ENCODE measurements at places on chromosomes 11 and 22. TPM values are rescaled to one million over a fixed set of nuclear protein-coding genes. Genes with fewer than 3 reads are reported as not detected.
A peak's percentile ranks its signal among the peaks of the same experiment; 100 is the strongest.

ADAMTS8 gene
- 18.3 TPM for polyA plus RNA-seq

DNA sequence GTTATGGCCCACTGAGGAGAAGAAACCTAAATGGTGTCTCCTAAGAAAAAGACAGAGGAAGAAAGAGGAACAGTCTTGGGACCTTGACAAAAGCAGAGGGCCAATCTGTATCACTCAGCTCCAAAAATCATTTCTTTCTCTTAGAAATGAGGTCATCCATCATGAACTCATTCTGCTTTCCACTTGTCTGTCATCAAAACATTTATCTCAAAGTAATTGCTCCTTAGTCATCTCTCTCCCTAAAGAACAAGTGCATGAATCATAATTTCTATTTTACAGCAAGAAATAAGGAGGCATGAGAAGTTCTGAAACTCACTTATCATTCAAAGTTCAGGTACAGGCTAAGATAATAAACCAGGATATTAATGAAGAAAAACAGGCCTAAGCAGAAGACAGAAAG lies 375.6 kb downstream of the KCNA4 start:
- no peaks in the 10 kb centered on the region for H3K36me3 ChIP-seq
- no peaks in the 10 kb centered on the region for H3K27me3 ChIP-seq
- DNase-seq = no peak
- H3K4me1 ChIP-seq = no peaks in the 10 kb centered on the region

CEP126 gene
- 1.7 TPM for polyA plus RNA-seq

ESAM gene
- 77.7 TPM for polyA plus RNA-seq

- no peaks in the 10 kb centered on the region for H3K27me3 ChIP-seq
- no peaks in the 10 kb centered on the region for H3K36me3 ChIP-seq
- H3K4me3 ChIP-seq = peak within 1 kb of the TSS; percentile 60
Observed at GRCh38 chr11:44726283-44727113, at the start of gene TSPAN18. TSS of gene TSPAN18 (plus strand) at chr11:44726962. CDS start at chr11:44906417, 179,455 bp downstream.

DNA sequence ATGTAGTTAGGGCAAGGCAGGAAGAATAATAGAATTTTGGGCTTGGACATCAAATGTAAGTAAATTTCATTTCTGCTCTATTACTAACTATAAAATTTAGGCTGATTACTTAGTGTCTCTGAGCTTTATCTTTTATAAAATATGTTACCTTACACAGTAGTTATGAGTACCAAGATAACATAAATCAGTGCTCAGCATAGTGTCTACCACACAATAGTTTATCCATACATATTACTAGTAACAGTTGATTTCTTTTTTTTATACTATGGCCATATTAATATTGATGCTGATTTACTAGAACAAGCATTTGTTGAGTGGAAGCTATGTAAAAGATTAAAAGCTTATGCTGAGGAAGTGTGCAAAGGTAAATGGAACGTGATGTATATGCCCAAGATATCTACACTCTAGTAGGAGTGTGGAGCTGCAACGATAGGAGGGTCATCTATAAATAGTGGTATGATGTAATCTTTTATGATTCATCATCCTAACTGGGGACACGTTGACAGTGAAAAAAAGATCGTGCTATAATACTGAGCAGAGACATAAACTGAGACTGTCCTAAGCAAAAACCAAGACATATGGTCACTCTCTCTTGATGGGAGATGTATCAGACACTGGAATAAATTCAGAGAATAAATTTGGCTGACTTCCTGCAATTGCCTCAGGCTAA lies 8.7 kb upstream of the SLC5A12 start:
- no peak for DNase-seq
- no peak overlapping the region for H3K27ac ChIP-seq
- H3K36me3 ChIP-seq = no peaks in the 10 kb centered on the region
- H3K4me1 ChIP-seq = no peaks in the 10 kb centered on the region
- no peaks in the 10 kb centered on the region for H3K27me3 ChIP-seq

AQP11 gene
- polyA plus RNA-seq = 0.22 TPM

NCR3LG1 gene
- polyA plus RNA-seq = 3.0 TPM

DNA sequence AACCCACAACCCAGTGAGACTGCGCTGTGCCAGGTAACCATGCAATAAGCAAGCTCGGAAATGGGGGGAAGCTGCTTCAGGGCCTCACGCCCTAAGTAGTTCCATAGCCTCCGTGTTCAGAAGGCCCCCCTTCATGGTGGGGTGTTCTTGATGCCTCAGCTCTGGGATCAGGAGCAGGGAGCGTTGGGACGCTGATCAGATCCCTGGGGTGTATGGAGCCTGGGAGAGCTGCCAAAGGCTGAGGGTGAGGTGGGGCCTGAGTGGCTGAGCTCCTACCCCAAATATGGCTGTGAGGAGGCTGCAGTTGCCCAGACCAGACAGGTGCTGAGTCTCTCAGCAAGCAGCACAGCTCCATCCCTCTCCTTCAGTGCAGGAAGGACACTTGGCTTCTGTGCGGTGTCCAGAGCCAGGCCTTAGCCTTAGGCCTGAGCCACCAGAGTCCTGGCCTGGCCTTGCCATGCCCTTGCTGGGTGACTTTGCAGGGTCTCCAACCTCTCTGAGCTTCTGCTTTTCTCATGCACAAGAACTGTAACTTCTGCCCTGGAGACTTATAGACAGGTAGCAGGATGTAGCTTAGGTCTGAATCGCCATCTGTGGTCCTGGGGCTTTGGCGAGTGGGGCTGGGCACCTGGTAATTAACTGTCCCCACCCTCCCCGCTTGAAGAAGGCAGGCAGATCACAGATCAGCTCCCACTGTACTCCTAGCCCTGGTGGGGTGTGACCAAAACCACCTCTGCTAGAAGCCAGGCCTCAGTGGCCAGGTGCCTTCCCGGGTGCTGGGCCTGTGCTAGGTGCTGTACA lies 5.3 kb downstream of the MMP11 start:
- H3K27ac ChIP-seq = no peak overlapping the region
- no peaks in the 10 kb centered on the region for H3K27me3 ChIP-seq
- H3K4me3 ChIP-seq = no peak overlapping the region
- H3K4me1 ChIP-seq = peaks cover 15% of the 10 kb centered on the region
- DNase-seq = no peak

- H3K4me3 ChIP-seq = no peak overlapping the region
- H3K27ac ChIP-seq = no peak overlapping the region
- no peaks in the 10 kb centered on the region for H3K36me3 ChIP-seq
- no peaks in the 10 kb centered on the region for H3K4me1 ChIP-seq
Observed at GRCh38 chr11:113477321-113477720, 2.1 kb upstream of the DRD2 start.

- no peak overlapping the region for H3K27ac ChIP-seq
- no peaks in the 10 kb centered on the region for H3K27me3 ChIP-seq
- H3K36me3 ChIP-seq = peaks cover 12% of the 10 kb centered on the region
- no peak for DNase-seq
Observed at GRCh38 chr22:29126670-29127395, 54.0 kb downstream of the KREMEN1 start.

KRTAP5-10 gene
- 0.20 TPM for polyA plus RNA-seq

GRCh38 chr11:76234416-76235232 lies 28.3 kb upstream of the WNT11 start:
- H3K27me3 ChIP-seq = no peaks in the 10 kb centered on the region
- no peaks in the 10 kb centered on the region for H3K4me1 ChIP-seq
- H3K36me3 ChIP-seq = no peaks in the 10 kb centered on the region
- peak; percentile 58 for DNase-seq
- peak overlapping the region; percentile 75 for H3K4me3 ChIP-seq

TRIM51 gene
- polyA plus RNA-seq = not detected

GRCh38 chr11:134372961-134373360 lies 39.1 kb downstream of the B3GAT1 start:
- H3K4me1 ChIP-seq = no peaks in the 10 kb centered on the region
- no peak for DNase-seq
- no peak overlapping the region for H3K27ac ChIP-seq
- H3K27me3 ChIP-seq = no peaks in the 10 kb centered on the region
- H3K36me3 ChIP-seq = no peaks in the 10 kb centered on the region

GRCh38 chr11:78832226-78832947 lies 257.7 kb upstream of the NARS2 start:
- no peaks in the 10 kb centered on the region for H3K36me3 ChIP-seq
- no peak overlapping the region for H3K27ac ChIP-seq
- DNase-seq = peak; percentile 33
- H3K4me3 ChIP-seq = no peak overlapping the region

DNA sequence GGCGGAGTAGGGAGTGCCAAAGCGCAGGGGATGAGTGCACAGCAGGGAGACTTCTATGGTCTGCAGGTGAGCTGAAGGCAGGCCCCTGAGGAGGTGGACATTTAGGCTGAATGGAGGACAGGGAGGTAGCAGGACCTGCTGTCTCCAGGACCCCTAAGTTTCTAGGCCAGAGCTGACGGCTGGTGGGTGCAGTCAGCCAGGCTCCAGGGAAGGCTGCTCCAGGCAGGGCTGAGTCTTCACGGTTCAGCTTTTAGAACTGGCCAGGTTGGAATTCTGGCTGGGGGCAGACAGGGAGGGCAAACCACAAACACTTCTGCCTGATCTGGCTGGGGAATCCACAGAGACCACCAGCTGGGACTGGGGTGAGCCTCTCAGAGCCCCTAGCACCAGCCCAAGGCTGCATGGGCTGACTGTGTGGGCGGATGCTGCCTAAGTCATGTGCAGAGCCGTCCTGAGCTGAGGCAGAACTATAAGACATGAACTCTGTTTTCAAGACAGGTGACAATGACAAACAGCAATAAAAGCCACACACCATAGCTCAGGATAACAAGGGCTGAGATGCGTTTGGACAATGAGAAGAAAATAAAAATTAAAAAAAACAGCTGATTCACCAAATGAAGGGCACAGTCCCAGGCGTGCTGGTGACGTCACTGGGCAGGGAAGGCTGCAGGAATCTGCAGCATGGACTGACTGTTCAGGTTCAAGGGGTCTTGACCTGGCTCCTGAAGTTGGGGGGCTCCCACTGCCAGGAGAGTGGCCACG lies 10.4 kb upstream of the MALAT1 start:
- DNase-seq = peak; percentile 31
- H3K4me3 ChIP-seq = no peak overlapping the region
- H3K36me3 ChIP-seq = no peaks in the 10 kb centered on the region
- H3K27ac ChIP-seq = peak overlapping the region; percentile 97
- H3K4me1 ChIP-seq = peaks cover 66% of the 10 kb centered on the region

OR4D9 gene
- not detected for polyA plus RNA-seq

DNA sequence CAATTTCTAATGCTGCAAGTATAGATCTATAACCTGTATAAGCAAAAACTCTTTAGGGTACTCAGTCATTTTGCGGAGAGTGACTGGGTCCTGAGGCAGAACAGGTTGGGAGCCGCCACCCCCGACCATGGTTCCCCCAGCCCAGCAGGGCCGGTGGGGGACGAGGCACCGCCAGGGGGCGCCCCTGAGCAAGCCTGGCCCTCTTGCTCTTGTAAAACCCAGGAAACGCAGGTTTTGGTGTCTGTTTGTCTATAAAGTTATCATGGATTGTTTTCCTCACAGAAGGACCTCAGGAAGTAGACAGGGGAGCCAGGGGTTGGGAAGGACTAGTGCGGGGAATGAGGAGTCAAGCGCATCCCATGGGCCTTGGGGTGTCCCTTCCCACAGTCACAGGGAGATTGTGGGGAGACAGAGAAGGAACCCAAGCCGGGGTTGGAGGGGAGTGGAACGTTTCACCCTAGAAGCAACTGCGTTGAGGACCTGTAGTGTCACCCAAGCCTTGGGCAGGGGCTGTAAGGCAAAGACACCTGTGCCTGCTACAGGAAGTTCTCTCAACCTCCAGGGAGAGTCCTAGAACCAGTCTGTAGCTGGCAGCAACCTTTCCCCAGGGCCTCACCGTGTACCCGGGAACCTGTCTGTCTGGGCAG lies 26.4 kb downstream of the KCTD17 start:
- no peak overlapping the region for H3K4me3 ChIP-seq
- no peaks in the 10 kb centered on the region for H3K27me3 ChIP-seq
- H3K27ac ChIP-seq = no peak overlapping the region
- peak; percentile 57 for DNase-seq
- H3K4me1 ChIP-seq = no peaks in the 10 kb centered on the region

DNA sequence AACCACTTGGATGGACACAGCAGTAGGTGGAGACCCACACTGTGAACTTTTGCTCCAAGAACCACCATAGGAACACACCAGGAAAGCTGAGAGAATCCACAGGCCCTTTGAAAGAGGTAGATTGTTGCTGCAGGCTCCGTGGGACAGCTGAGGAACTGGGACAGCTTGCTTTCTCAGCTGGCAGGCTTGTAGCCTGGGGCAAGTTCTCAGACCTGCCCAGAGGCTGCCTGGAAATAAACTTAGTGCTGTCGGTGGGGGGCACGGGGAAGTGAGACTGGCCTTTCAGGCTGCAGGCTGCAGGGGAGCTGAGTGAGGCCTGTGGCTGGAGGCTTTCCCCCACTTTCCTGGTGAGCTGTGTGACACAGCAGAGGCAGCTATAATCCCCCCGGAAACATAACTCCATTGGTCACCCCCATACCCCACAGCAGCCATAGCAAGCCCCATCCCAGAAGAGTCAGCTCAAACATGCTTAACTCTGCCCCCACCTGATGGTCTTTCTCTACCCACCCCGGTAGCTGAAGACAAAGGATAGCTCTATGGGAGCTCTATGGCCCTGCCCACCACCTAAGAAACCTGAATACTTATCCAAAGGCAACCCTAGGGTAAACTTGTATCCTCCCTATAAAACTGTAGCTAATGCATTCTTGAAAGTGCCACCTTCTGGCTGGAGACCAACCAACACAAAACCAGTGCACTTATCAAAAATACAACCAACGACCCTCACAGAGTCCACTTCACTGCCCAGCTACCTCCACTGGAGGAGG lies 21.4 kb upstream of the ACRV1 start:
- no peak overlapping the region for H3K4me3 ChIP-seq
- H3K36me3 ChIP-seq = no peaks in the 10 kb centered on the region
- no peak overlapping the region for H3K27ac ChIP-seq
- no peaks in the 10 kb centered on the region for H3K27me3 ChIP-seq

DNA sequence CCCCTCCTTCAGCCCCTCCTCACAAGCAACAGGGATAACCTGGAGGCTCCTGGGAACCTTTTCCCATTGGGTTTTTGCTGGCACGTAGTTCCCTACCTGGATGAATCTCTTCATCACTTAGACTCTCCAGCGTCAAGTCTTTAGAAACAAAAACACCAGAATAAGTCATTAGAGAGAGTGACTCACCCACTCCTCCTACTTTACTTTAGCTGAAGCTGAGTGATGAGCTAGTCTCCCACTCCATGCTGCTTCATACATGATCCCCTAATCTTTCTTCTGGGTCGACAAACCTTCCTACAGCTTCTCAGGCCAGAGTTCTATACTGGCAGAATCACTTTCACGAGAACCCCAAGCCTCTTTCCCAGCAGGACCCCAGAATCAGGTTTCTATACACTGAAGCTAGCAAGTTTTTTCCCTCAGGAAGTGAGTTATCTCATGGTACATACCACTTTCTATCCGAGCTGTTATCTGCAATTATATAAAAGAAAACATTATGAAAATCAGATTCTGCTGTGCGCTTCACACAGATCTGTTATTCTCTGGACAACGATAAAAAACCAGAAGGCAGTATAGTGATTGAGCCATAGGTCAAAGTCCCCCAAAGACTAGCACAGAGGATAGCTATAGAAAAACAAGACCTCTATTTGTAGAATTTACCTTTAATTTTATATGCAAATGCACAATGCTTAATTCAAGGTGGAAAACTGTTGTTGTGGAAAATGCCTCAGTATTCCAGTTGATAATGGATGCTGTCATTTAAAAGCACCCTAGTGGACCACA lies 18.7 kb downstream of the DRICH1 start:
- no peaks in the 10 kb centered on the region for H3K27me3 ChIP-seq
- H3K27ac ChIP-seq = no peak overlapping the region
- no peak for DNase-seq

- no peaks in the 10 kb centered on the region for H3K36me3 ChIP-seq
- H3K27ac ChIP-seq = no peak overlapping the region
- no peaks in the 10 kb centered on the region for H3K27me3 ChIP-seq
- no peak for DNase-seq
- H3K4me3 ChIP-seq = no peak overlapping the region
Observed at GRCh38 chr11:72468289-72468688, 34.0 kb upstream of the CLPB start.

MDK gene
- polyA plus RNA-seq = 26.9 TPM

- no peak overlapping the region for H3K4me3 ChIP-seq
- DNase-seq = no peak
- H3K27ac ChIP-seq = no peak overlapping the region
- H3K27me3 ChIP-seq = no peaks in the 10 kb centered on the region
Observed at GRCh38 chr22:28429711-28430110, 249.9 kb downstream of the TTC28 start.
